Fibroblast of upper back skin (primary cell): ENCODE measurements at places on chromosomes 5 and 9.

GRCh38 chr5:6623941-6624340, 8.9 kb downstream of the NSUN2 start:
- no peak for DNase-seq

GRCh38 chr9:126198854-126199253, 127.8 kb upstream of the MVB12B start:
- no peak for DNase-seq

DNA sequence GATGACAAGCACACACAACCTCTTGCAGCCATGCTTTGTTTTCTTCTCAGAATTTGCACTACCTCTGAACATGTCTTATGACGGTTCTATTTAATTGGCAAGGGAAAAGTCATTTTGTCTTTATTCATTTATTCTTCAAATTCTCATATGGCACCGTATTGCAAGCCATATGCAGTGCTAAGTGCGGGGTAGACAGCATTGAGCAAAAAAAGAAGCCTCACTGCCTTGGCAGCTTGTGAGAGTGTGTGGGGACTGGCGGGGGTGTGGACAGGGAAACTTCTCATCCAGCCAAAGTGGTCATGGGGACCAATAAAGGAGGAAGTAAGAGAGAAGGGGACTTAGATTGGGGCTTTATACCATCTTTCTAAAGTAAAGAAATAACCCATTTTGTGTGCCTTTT, 160.0 kb downstream of the CDH12 start:
- no peak for DNase-seq

- DNase-seq, result no peak
These were observed 226.1 kb downstream of the GOLPH3 start for GRCh38 chr5:31948006-31948405.

GRCh38 chr9:69483886-69484422, 158.9 kb downstream of the ENTREP1 start:
- DNase-seq, result no peak
